ENCODE measurements at places on chromosomes 3 and 15.

- no peak overlapping the region for H3K4me3 ChIP-seq
- H3K4me1 ChIP-seq: no peaks in the 10 kb centered on the region
- H3K36me3 ChIP-seq: peaks cover 7% of the 10 kb centered on the region
- H3K27ac ChIP-seq: no peak overlapping the region
- no peak for DNase-seq
- peaks cover 9% of the 10 kb centered on the region for H3K27me3 ChIP-seq
Observed at GRCh38 chr15:71106802-71107500, 8.3 kb upstream of the THSD4 start.

DNA sequence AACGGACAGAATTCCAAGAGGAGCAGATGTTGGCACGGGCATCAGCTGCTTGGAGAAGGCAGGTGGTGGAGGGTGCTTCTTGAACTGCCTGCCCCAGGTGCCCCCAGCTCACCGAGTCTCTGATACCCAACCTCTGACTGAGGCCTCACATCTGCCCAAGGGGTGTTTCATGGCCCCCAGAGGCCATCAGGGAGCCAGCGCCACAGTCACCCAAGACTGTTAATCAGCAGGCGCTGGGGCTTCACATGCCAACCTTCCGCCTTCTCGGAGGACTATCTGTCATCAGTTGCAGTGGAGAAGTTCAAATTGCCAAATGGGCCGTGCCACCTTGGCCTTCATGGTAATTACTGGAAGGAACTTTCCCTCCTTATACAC, 61.9 kb upstream of the SLC6A1 start:
- H3K4me3 ChIP-seq: no peak overlapping the region
- peaks cover 5% of the 10 kb centered on the region for H3K27me3 ChIP-seq
- H3K36me3 ChIP-seq: no peaks in the 10 kb centered on the region
- no peaks in the 10 kb centered on the region for H3K4me1 ChIP-seq

- peak overlapping the region; percentile 17 for H3K27ac ChIP-seq
- H3K36me3 ChIP-seq: no peaks in the 10 kb centered on the region
- no peaks in the 10 kb centered on the region for H3K4me1 ChIP-seq
- peaks cover 17% of the 10 kb centered on the region for H3K27me3 ChIP-seq
Observed at GRCh38 chr3:40753951-40754350, 229.2 kb downstream of the ZNF621 start.

- no peak overlapping the region for H3K27ac ChIP-seq
- no peaks in the 10 kb centered on the region for H3K27me3 ChIP-seq
- H3K4me3 ChIP-seq: no peak overlapping the region
- no peak for DNase-seq
- peaks cover 9% of the 10 kb centered on the region for H3K4me1 ChIP-seq
- H3K36me3 ChIP-seq: peaks cover 49% of the 10 kb centered on the region
Observed at GRCh38 chr3:9669720-9670432, 20.6 kb downstream of the MTMR14 start.

- no peak overlapping the region for H3K4me3 ChIP-seq
- peaks cover 45% of the 10 kb centered on the region for H3K27me3 ChIP-seq
- H3K27ac ChIP-seq: no peak overlapping the region
- H3K4me1 ChIP-seq: peaks cover 2% of the 10 kb centered on the region
- H3K36me3 ChIP-seq: no peaks in the 10 kb centered on the region
Observed at GRCh38 chr3:12155828-12156227, 2.9 kb downstream of the TIMP4 start.
